ENCODE measurements at places on chromosomes 12 and 14.

DNA sequence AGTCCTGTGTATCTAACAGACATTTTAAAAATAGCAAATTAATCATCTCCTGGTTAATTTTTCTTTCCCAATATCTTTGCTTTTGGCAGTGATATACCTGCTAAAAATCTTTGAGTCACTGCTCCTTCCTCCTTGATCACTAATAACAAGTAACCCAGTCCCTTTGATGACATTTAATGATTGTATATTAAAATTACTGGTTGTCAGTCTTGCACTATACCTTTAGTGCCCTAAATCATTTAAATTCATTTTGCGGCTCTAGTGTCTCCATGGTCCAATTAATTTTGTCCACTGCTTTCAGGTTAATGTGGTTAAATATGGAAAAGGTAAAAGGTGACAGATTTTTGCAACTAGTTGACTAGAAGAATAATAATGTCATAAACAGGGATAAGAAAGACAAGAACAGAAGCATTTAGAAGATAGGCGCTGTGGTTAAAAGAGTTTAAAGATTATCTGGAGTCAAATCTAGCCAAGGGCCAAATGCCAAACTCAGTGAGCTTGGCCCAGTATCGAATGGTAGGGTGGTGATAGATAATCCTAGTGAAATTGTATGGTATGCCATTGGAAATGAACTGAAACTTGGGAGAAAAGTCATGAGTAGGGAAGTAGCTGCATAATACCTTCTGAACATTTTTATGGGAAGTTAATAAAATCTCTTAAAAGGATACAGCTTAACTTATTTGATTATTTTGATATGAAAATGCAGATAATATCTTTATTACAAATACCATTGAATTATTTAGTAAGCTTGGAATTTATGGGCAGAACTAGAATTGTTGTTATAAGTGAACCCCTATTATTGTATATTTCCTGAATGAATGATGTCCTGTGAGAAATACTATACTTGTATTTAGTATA, 115.0 kb downstream of the PCNX1 start:
- DNase-seq: no peak

DNA sequence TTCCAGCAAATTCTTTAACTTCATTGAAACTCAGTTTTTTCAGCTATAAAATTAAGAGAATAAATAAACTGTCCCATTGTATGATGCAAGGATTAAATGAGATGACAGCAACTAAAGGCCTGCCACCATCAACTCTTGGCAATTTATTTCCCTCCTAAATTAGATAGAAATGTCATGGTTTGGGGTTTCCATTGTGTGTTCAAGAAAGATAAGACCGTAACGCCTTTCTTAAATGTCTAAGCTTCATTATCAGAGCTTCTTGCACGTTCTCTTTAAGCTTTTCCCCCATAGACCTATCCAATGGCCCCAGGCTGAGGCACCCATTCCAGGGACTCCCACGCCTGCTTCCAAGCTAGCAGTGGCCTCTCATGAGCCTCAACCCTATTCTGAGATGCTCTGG, 281.9 kb downstream of the CACNA1C start:
- no peak for DNase-seq

DNA sequence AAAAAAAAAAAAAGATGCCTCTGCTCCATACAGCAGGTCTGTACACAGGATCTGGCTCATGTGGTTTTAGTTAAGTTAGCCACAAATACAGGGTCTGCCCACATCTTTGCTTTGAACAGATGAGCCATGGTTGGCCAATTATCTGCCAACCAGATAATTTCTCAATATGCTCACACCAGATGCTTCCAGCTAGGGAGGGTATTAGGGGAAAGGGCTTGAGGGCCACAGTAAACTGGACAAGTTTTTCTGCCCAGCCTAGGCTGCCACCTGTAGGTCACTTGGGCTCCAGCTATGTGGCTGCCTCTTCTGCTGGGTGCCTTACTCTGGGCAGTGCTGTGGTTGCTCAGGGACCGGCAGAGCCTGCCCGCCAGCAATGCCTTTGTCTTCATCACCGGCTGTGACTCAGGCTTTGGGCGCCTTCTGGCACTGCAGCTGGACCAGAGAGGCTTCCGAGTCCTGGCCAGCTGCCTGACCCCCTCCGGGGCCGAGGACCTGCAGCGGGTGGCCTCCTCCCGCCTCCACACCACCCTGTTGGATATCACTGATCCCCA, 776 bp downstream of the RDH5 start:
- no peak for DNase-seq

DNA sequence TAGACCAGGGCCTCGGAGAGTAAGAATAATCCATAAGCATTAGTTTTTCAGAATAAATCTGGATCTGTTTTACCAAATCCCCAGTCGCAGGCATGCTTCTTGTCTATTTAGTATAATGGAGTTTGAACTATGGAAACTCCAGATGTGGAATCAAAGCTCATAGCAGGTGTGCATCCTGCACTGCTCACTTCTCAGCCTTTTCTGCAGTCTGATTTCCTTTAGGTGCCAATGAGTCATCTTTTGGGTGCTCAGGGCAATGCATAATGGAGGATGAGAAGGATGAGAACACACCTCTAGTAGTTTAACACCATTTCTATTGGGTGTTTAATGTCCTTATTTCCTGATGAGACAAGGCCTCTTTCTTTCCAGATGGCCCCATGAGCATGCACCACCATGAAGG, 961.2 kb downstream of the TMEM121 start:
- DNase-seq: no peak

- DNase-seq: no peak
Measured at GRCh38 chr12:112823582-112824149, 32.1 kb downstream of the RPH3A start.

- DNase-seq: no peak
Measured at GRCh38 chr12:15910468-15910863, 666 bp upstream of the DERA start.

GRCh38 chr14:89801136-89801535, 153.4 kb downstream of the EFCAB11 start:
- DNase-seq: no peak

GRCh38 chr14:85124631-85125290, 405.2 kb upstream of the FLRT2 start:
- DNase-seq: no peak

DNA sequence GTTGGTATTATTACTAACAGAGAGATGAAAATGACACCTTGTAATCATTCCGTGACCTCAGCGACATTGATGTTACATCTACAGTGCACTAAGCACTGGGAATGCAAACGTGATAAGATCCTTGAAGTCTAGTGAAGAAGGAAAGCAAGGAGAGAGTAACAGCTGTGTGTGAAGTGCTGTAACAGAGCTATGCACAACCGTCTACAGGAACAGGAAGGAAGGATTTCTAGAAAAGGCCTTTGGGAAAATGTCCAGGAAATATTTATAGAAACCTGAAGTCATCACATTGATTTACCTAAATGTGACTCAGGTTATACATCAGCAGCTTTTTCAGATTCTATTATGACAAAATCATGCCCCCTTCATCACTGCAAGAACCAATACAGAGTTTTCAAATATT, 304.2 kb upstream of the AMIGO2 start:
- no peak for DNase-seq

- no peak for DNase-seq
Measured at GRCh38 chr14:72553656-72554055, 340.2 kb downstream of the DPF3 start.

DNA sequence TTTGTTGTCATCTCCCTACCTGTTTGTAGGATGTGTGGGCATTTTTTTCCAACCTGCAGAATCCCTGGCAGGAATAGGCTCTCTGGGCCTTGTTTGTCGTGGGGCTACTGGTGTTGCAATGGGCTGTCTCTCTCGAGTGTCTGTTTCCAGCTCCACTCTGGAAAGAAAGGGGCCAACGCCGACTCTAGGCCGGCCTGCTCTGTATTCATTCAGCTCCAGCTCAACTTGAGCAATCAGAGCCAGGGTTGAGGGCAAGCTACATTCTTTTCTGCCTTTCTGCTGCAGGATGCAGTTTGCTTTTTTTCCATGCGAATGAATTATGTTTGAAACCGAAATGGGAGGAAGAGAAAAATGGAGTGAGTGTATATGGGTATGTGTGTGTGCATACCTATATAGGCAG, 2.3 kb downstream of the JDP2 start:
- DNase-seq: no peak

GRCh38 chr14:63986789-63987533, 134.2 kb downstream of the SYNE2 start:
- no peak for DNase-seq

DNA sequence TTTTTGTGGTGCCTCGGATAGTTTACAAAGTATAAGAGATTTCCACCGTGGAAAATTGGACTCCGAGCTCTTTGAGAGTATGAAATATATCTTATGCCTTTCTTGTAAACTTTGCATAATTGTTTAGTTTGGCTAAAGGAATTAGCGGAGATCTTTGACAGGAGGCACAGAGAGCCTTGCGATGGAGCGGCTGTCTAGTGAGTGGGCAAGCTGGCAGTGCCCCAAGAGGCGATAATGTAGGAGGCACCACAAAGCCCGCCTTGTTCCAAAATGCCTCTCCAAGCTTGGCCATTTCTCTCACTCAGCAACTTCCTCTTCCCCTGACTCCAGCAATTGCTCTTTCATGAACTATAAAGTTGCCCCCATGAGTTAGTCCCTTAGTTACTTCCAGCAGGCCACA, 270.1 kb upstream of the PRICKLE1 start:
- DNase-seq: no peak

DNA sequence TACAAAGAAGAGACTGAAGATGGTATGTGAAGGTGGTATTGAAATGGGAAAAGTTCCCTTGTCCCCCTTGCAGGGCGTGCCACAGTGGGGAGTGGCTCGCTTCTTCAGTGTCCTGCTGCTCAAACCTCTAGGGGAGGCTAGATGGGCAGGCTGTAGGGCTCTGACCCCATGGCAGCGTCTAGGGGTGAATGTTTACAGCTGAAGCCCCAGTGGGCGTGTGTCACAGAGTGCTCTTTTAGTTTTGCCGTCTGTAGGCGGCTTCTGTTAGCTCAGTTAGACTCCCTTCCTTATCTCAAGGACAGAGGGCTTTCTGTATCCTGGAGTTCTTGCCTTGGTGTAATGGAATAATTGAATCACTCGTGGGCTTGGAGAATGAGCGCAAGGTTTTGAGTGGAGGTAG, 266.2 kb downstream of the RAD51B start:
- no peak for DNase-seq

Data from stimulated activated CD4-positive, alpha-beta T cell treated with anti-CD3 and anti-CD28 coated beads, Interleukin-1b, Interleukin-23, amount 100 ng/mL, for 48 hours (primary cell).